ENCODE measurements at places on chromosomes 7 and 10. TPM values are rescaled to one million over a fixed set of nuclear protein-coding genes. Genes with fewer than 3 reads are reported as not detected.

DNA sequence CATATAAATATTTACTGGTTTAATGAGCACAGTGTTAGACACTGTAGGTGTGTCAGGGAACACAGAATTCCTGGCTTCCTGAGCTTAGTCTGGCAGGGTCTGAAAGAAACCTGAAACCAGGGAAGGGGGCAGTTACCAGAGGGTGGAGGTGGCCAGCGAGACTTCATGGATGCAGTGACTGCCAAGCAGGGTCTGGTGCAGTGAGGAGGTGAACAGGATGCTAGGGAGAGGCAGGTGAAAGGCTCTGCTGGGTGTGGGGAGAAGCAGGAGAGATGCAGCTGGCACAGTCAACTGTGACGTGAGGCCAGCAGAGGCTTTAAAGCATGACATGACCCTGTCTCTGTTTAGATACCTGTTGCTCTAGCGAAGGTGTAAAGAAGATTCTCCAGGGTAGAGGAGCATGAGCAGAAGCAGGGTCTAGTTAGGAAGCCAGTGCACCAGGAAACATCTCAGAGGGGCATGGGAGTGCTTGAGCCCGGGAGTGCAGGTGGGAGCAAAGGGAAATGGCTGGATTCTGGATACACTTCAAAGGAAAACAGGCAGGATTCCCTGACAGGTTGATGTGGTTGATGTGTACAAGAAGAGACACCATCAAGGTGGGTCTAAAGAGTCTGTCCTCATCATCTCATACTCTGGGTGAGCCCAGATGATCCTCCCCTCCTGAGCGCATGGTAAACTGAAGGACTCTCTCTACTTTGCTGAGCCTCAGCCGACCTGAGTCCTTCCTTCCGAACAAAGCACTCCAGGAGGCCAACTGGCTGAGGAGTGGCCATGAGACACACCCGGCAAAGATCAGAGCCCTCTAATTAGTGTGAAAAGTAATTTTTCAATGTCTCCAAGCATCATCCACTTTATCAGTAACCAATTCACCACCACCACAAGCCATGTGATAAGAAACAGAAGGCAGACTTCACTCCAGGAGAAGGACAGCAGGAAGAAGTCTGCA, 186.8 kb downstream of the COBL start:
- DNase-seq = no peak

GRCh38 chr10:85594239-85594638, 772.4 kb downstream of the GRID1 start:
- no peak for DNase-seq

- DNase-seq = no peak
Measured at GRCh38 chr7:30032310-30033125, 4.3 kb downstream of the PLEKHA8 start.

DNA sequence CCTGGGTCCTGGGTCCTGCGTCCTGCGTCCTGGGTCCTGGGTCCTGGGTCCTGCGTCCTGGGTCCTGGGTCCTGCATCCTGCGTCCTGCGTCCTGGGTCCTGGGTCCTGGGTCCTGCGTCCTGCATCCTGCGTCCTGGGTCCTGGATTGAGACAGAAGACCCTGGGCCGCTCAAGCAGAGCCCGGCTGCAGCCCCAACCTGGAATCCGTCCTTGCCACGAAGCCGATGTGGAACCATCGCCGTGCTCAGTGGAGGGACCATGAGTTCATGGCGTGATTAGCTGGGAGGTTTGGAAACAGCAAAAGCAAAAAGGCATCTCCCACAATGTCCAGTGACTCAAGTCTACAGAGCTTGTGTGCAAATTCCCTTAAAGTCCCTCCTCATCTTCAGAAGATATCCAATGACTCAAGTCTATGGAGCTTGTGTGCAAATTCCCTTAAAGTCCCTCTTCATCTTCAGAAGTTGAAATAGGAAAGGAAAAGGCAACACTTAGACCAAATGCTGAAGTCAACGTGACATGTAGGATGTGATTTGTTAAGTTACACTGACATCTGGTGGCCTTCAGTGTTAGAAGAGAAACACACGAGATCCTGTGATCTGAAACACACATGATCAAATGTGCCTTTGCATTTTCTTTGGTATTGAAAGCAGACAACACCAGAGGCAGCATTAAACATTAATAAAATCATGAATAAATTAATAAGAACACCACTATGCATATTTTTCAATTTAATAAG, 179.9 kb downstream of the PTPRN2 start:
- DNase-seq = no peak

DNA sequence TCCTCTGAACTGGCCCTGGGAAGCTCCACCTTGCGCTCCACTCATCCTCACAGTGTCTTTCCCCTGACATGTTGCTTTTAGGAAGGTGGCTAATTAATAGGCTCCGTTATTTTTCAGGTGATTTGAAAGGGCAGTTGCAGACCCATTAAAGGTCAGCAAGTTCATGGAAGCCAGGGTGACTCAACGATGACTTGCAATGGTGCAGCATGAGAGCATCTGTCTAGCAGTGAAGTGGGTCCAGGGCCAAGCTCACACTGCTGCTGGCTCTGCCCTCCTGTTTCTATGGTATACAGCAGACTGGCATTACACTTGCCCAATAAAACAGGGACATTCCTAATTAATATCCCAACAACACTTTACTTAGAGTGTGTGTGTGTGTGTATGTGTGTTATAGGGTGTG, 68.8 kb upstream of the WDR11 start:
- no peak for DNase-seq

- DNase-seq = no peak
Measured at GRCh38 chr10:131109291-131109690, 202.2 kb downstream of the TCERG1L start.

- no peak for DNase-seq
Measured at GRCh38 chr10:8136736-8137135, 82.2 kb downstream of the GATA3 start.

DNA sequence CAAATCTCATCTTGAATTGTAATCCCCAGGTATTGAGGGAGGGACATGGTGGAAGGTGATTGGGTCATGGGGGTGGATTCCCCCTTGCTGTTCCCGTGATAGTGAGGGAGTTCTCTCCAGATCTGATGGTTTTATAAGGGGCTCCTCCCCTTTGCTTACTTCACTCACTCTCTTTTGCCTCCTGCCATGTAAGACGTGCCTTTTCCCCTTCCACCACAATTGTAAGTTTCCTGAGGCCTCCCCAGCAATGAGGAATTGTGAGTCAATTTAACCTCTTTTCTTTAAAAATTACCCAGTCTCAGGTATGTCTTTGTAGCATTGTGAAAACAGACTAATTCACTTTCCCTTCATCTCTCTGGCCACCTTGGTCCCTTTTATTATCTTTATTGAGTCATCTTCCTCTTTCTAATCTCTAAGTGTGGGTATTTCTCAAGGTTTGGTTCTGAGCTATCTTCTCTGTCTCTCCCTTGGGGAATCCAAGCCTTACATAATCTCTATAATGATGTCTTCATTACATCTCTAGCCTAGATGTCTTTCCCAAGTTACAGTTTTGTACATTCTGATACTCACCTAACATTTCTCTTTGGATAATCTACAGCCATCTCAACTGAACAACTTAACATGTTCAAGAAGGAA, 99.1 kb upstream of the JCAD start:
- DNase-seq = no peak

- no peak for DNase-seq
Measured at GRCh38 chr7:55150709-55151451, 132.1 kb downstream of the EGFR start.

GRCh38 chr7:91266067-91266688, 1.9 kb downstream of the FZD1 start:
- DNase-seq = no peak

DNA sequence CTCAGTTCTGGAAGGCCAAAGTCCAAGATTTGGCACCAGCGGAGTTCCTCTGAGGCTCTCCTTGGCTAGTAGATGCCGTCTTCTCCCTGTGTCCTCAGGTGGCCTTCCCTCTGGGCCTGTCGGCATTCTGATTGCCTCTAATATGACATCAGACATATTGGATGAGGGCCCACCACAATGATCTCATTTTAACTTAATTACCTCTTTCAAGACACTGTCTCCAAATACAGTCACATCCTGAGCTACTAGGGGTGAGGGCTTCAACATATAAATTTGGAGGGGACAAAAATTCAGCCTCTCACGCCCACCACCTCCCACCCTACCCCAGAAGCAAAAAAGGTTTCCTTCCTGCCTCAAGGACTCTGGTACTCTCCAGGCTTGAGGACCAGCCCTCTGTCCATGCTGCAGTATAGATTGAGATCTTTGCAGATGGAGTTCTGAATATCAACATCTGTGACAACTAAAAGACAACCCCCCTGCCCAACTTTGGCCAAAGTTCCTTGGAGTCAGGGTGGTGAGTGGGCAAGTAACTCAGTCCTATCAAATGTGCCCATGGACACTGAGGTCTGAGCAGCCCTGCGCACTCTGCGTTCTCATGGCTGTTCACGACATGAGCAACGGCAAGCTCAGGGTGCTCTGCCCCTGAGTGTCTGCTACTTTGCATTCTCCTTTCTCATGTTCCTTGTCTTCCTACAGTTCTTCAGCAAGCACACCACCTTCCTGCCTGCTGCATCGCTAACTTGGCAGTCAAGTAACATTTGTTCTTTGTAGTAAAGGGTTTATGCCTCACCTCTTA, 11.5 kb downstream of the TMEM176B start:
- no peak for DNase-seq

DNA sequence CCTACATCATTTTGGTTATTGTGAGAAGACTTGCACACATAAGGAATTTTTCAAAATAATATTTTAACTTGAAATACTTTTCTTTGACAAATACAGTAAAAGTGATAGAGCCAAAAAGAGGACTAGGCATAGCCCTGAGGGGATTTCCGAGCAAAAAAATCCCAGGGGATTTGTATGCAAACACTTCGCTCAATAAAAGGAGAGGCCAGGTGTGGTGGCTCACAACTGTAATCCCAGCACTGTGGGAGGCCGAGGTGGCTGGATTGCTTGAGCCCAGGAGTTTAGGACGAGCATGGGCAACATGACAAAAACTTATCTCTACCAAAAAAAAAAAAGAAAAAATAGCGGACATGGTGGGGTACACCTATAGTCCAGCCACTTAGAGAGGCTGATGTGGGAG, 193.0 kb downstream of the PCDH15 start:
- no peak for DNase-seq

DNA sequence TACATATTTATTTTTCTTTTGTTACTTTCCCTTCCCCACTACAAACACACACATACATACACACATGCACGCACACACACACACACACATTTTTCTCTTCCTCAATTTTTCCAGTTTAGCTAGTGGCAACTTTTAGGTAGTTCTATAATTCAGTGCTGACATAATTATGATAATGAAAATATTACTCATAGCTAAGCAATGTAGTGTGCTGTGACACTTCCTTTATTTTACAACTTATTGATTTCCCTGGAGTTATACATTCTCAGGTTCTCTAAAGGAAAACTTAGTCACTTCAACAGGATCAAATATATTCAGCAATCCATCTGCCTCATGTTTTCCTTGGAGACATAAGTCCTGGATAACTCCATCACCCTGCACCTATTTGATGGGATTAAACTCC, 151.6 kb downstream of the CACNA2D1 start:
- no peak for DNase-seq

- DNase-seq = no peak
Measured at GRCh38 chr10:3932597-3933375, 147.8 kb upstream of the KLF6 start.

GRCh38 chr10:63256009-63256773, 123.1 kb downstream of the NRBF2 start:
- no peak for DNase-seq

- no peak for DNase-seq
Measured at GRCh38 chr10:59148701-59149100, 27.7 kb upstream of the PHYHIPL start.

DNA sequence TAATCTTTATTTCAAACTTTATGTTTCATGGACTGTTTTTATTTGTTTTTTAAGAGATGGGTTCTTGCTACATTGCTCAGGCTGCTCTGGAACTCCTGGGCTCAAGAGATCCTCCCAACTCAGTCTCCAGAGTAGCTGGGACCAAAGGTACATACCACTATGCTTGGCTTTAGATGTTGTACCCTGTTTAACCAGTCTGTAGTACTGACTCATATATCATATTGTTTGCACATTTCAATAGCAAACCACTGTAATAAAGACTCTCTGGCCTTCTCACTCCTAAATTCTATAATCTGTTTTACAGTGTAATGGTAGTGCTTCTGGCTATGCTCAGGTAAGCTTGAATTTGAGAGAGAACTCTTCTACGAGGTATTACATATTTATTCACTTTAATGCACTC, 413.6 kb upstream of the PCDH15 start:
- DNase-seq = no peak

GRCh38 chr10:110017052-110017451, 9.3 kb downstream of the ADD3 start:
- DNase-seq = no peak

DNA sequence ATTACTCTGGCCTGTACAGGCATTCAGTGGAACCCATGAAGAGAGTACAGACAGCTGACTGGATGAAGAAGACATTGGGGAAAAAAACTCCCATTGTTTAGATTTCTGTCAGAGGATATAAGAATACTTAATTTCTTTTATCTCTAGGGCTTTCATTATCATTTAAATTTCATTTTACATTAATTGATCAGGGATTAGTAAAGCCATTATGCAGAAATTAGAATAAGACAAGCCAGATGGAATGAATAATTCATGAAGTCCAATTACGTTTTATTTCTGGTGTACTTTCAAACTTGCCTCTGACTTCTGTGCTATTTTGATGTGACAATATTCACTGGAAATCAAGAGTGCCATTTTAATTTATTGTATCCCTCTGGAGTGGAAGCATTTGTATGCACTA, 247.0 kb downstream of the SLC25A13 start:
- no peak for DNase-seq

DNA sequence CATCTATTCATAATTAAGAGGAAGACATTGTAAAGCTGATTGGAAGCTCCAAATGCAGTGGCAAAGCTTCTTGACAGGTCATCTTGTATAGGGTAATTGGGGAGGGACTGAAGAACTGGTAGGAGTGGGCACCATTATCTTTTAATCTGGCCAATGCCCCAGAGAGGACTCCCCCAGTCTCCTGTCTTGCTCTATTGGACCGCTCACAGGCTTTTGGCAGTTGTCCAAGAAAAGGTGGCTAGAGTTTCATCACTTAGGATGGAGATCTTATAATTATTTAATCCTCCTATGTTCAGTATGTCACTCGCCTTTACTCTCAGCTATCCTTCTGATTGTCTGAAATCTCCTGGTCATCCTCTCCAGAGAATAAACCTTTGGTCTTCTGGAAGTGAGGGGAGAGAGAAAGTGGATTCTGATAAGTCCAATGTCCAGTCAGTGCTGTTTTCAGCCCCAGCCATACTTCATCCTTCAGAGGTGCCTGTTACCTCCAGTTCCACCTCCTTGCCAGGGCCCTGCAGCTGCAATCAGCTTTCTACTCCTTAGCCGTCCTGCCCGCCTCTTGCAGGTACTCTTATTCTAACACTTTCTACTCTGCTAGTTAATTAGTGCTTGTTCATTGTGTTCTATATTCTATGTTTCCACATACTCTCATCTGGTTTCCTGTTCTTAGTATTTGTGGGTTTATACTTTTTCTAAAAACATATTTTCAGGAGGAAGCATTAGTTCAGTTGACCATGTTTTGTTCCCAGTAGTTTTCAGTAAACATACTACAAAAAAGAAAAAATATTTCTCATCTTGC, 241.6 kb downstream of the NSUN6 start:
- no peak for DNase-seq

The PTN gene
- 0.13 TPM for total RNA-seq

The SRRM3 gene
- 0.53 TPM for total RNA-seq

The MALRD1 gene
- total RNA-seq = not detected

The FZD1 gene
- total RNA-seq = 4.7 TPM

The DTX2 gene
- 5.1 TPM for total RNA-seq

The AP5Z1 gene
- total RNA-seq = 19.8 TPM

The SNX10 gene
- total RNA-seq = 0.39 TPM

The DOCK4 gene
- total RNA-seq = 198 TPM

The STOX1 gene
- 0.11 TPM for total RNA-seq

The SPACDR gene
- 1.2 TPM for total RNA-seq

The LIPN gene
- total RNA-seq = not detected

The CRPPA gene
- total RNA-seq = 0.86 TPM

The MEIG1 gene
- total RNA-seq = not detected
